ENCODE measurements at places on chromosomes 1 and 21.

DNA sequence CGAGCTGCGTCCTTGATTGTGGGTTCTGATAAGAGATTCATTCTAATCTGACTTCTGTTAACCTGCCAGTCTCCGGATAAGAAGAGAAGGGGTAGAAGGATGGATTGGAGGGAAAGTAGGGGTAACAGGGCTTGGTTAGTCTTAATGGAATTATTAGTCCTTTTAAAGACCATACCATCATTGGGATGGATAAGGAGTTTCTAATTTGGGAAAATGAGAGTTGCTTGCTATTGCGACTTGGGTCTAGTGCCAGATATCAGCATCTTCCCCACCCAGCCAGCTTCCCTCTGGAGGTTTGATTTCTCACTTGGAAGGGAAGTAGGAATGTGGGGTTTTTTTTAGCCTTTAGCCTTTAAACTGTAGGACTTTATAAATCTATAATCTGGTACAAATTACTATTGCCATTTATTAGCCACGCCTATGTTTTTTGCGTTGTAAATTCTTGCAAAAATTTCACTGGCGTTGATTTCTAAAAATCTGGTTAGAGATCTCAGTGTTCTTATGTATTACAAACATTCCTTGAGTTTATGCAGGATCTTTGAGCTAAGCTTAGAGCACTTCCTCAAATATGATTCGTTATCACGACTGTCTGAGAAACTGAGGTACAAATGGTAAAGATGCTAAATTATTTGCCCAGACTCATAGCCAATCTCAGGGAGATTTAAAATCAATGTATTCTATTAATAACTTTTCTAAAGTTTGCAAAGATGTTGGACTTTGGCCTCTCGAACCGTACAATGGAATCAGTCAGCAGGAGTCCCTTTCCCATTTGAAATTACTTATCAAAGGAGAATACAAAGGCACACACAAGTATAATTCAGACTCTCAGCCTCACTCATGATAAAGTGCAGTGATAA is 1.3 kb downstream of the FAM20B start:
- DNase-seq: no peak

DNA sequence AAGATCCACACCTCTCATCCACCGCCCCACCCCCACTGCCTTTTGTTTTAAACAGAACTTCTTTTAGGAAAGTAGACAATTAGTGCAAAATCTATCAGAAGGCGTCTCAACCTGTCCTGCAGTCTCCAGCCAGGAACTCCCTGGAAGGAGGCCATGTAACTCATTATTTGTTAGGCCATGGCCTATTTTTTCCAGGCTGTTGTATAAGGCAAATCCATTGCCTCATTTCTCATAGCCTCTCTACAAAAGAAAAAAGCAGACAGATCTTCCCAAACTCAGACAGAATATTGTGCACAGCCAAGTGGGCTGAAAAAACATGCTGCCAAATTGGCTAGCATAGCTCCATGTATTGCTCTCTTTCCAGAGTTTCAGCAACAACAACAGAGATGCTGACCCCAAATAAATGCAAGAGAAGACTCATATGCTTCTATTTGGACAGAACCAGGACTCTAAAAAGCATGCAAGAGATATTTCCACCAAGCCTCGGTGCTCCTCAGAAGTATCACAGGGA is 770.7 kb upstream of the CXADR start:
- no peak for DNase-seq

DNA sequence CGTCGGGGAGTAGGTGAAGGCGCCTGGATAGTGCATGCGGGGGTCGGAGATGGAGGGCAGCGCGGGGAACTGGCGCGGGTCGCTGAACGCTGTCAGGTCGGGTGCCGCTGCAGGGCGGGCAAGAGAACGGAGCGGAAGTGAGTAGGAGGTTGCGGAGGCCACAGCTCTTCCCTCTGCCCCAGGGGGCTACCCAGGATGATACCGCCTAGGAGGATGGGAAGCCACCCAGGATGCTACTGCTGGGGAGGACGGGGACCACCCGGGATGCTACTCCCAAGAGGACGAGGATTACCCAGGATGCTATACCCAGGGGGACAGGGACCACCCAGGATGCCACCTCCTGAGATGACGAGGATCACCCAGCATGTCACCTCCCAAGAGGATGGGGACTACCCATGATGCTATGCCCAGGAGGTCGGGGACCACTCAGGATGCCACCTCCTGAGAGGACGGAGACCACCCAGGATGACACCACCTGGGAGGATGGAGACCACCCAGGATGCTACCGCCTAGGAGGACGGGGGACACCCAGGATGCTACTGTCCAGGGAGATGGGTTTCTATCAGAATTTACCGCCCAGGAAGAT is 123.8 kb downstream of the CLIC6 start:
- DNase-seq: no peak

DNA sequence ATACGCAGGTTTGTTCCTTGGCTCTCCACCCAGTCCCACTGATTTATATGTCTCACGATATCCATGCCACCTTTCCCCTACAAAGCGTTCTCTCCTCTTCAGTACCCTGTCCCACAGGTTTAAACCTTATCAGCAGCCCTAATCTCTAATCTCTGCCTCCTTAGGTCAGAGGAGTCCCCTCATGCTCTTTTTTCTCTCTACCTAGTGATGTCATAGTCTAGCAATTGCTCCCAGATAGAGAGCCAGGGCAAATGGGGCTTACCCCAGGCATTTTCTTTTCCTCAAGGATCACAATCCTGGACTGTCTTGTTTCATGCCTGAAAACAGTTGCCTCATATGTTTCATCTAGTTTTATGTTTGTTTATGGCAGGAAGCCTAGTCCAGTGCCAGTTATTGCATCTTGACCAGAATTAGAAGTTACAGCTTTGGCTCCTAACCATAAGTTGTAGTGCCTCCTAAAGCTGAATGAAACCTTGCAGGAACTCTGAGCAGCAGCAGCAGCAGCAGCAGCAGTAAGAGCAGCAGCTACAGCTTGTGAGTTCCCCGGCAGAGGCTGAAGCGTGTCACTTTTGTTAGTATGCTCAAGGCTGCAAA is 26.7 kb upstream of the TP53BP2 start:
- no peak for DNase-seq

GRCh38 chr21:29639366-29640079 is 300.3 kb downstream of the GRIK1 start:
- no peak for DNase-seq

GRCh38 chr1:174150499-174150898 is 8.8 kb upstream of the RABGAP1L start:
- no peak for DNase-seq

- DNase-seq: no peak
These were observed 34.2 kb downstream of the SERINC2 start for GRCh38 chr1:31447210-31447609.

DNA sequence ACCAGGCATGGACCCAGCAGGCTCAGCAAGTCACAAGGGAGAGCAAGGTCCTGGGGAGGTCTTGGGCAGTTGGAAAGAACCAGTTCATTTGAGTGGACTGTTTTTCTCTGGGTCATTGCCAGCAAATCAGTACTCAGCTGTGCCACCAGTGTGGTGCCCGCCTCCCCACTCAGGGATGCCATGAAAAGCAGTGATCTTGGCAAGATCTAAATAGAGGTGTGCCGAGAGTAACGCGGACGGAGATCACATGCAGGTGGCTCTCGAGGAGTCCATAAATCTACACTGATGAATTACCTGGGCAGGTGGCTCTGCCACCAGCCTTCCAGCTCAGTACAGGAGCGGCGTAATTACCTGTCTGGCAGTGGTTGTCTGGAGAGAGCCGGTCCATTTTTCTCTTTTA is 642.2 kb downstream of the PTPRU start:
- no peak for DNase-seq

- DNase-seq: no peak
These were observed 125.3 kb downstream of the SIPA1L2 start for GRCh38 chr1:232504651-232505050.

- DNase-seq: peak; percentile 67
These were observed 28.5 kb downstream of the CNIH3 start for GRCh38 chr1:224644553-224645154.

- DNase-seq: no peak
These were observed 10.6 kb upstream of the GCLM start for GRCh38 chr1:93919780-93920179.

DNA sequence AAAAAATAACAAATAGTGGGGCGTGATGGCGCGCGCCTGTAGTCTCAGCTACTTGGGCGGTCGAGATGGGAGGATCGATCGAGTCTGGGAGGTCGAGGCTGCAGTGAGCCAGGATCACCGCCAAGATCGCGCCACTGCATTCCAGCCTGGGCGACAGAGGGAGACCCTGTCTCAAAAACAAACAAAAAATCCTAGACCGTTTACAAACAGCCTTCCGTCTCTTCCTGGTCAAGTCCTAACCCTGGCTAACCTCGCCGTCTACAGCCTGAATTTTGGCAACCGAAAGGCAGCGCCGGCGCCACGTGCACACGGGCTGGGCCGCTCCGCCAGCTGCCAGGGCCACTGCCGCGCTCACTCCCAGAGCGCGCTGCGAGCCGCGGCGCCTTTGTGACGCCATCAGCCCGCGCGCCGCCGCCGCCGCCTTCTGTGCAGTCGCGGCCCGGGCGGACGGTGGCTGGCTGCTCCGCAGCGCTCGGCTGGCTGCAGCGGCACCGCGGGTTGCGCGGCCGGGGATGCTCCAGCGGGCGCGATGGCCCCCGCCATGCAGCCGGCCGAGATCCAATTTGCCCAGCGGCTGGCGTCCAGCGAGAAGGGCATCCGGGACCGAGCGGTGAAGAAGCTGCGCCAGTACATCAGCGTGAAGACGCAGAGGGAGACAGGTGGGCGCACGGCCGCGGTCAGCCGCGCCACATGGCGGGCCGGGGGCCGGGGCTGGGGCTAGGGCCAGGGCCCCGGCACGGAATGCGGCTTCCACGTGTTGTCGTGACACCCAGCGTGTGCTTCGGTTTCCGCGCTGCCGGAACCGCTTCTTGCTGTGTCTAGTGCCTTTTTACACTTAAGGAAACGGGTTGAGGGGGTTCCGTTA is at the start of the genes HSF2BP and RRP1B:
HSF2BP (minus strand) TSS at position 353 of the 865 bp plus-strand sequence. CDS start 1,392 bp downstream, outside the sequence.
RRP1B (plus strand) TSS at position 425 of the 865 bp plus-strand sequence; CDS start at position 530, 105 bp downstream.
- peak; percentile 73 for DNase-seq

GRCh38 chr1:102262994-102263393 is 266.3 kb upstream of the OLFM3 start:
- no peak for DNase-seq

DNA sequence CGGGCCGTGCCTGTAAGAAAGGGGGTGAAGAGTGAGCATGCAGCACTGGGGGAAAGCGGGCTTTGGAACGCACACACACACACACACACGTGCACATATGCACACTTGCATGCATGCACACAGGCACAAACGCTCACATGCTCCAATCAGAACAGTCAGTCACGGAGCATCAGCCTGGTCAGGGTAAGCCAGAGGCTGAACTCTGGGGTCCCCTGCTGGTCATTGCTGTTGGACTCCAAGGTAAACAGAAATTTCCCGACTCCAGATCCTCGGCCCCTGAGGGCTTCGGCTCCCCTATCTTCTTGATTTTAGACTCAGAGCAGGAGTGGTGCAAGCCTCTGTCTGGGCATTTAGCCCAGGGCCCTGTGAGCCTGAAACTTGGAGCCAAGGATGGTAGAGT is 54.2 kb downstream of the SYT2 start:
- no peak for DNase-seq

DNA sequence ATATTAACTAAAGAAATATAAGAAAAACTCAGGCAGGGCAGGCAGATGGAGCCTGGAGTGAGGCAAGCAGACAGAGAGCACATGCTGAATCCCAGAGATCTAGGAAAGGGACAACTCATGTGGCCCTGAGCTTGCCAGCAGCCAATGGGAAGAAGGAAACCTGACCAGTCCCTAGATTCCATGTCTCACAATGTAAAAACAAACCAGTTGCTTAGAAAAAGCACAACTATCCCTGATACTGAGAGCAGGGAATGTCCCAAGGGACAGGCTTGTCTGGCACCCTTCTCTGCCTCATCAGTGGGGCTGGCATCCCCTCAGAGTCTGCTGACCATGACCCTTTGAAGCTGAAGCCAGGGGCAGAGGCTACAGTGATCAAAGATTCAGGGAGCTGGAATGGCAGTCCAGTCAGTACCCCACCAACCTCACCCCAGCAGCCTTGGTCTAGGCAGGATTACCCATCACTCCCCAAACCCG is 27.8 kb downstream of the HSPG2 start:
- no peak for DNase-seq

DNA sequence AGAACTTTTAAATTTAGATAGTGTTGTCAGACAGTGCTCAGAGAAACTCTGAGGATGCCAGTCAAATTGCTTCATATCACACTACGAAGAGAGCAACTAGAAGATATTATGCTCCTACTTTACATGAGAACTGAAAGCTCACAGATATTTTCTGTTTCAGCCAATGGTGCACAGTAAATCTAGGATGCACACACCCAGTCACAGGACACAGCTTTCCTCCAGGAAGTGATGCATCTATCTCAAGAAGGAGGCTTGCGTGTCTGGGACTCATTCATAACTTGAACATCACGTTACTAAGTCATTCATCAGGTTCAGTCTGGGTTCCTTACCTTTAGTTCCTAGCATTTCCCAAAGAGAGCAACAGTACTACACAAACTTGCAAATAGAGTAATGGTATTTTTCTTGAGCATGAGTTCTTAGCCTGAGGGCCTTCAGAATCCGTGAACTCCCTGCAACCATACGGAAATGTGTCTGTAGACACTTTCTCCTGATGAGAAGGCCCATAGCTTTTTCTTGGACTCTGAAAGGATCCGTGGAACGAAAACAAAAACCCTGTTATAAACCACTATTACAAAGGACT is 12.2 kb downstream of the ZNF697 start:
- no peak for DNase-seq

- no peak for DNase-seq
These were observed 36.4 kb upstream of the STUM start for GRCh38 chr1:226512076-226512728.

DNA sequence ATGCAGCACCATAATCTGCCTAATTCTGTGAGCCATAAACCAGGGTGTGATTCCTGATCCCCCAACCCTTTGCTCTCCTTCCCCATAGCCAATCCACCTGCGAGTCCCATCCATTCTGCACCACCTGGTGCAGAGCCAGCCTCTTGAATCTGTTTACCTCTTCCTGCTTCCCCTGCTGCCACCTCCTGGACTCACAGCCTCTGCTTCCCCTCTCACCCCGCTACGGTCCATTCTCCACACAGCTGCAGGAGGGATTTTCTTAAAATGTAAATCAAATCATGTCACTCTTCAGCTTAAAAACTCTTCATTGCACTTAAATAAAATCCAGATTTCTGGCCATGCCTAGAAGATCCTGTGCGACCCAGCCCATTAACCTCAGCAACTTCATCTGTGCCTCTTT is 186.7 kb downstream of the FOXD2 start:
- no peak for DNase-seq

GRCh38 chr21:34822942-34823341 is 154.1 kb downstream of the CLIC6 start:
- DNase-seq: no peak

- no peak for DNase-seq
These were observed 2.5 kb upstream of the MEF2D start for GRCh38 chr1:156502894-156503697.

GRCh38 chr1:65541161-65541560 is 120.7 kb downstream of the LEPR start:
- no peak for DNase-seq
